Activated T-cell treated with anti-CD3 and anti-CD28 coated beads for 48 hours (primary cell): ENCODE measurements at places on chromosomes 4 and X.

DNA sequence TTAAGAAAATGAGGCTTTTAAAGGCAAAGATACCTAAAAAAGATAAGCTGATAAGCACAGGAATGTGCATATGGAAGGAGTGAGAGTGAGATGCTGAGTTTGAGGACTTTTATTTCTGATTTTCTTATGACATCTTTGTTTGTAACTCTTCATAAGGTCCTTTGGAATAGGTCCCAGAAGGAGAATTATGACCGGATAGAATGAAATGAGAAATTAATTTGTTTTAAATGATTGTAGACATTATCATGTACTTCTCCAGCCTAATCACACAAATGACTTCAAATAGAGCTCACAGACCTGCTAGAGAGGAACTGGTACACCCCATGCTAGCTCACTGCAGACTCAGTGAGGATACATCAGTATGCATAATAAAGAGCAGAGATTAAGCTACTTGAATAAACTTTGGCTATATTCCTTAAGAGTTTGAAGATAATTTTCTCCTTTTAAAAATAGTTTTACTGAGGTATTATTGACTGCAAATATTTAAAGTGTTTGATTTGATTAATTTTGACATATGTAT, 5.6 kb downstream of the GK2 start:
- no peak for DNase-seq

GRCh38 chrX:100830143-100830542, 10.0 kb downstream of the CSTF2 start:
- no peak for DNase-seq

DNA sequence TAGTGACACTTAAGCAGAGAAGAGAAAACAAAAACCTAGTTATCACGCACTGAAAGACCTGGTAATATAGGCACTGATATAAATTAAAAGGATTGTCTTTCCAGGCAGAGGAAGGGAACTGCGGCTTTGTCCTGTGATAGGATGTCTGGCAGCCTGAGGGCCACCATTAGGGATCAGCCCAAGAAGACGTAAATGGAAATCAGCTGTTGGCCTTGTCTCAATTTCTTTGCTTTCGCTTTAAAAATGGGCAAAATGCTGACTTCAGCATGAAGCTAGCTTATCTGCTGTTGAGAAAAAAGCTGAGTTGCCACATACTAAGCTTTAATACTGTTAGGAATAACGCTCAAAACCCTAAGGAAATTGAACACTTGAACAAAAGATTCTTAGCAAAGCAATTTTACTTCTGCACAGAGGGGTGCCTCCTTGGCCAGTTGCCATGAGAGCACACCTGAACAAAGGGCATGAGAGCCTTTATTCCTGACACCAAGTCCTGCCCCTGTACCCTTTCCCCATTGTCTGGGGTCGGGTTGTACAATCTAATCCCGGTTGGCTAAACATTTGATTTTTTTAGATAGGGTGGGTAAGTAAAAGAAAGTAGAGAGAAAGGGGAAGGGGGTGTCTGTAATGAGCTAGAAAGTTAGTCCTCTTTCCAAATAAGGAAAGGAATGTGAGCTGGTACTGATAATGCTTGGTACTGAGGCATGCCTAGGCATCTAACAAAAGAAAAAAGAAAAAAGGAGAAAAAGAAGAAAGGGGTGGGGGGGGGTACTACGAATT, 85.1 kb upstream of the UCP1 start:
- DNase-seq, result no peak

GRCh38 chr4:86011117-86011516, 348.7 kb downstream of the MAPK10 start:
- no peak for DNase-seq

- no peak for DNase-seq
Observed at GRCh38 chr4:167185465-167185864, 48.8 kb downstream of the SPOCK3 start.

DNA sequence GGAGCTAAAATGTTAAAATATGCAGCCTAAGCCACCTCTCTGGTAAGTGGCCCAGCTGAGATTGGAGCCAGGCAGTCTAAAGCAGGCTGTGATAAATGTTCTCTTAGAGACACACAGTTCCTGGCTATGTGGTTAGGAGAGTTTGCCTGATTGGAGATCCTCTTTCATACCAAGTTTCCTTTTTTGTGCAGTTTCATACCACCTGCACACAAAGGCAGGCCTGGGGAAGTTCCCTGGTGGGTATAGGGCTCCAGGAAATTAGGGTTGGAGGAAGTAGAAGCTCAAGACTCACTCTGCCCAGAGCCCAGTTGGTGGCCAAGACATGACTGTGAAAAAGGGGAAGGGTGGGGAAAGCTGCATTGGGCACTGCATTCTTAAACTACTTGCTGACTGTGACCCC, 16.9 kb downstream of the CYBB start:
- no peak for DNase-seq

- DNase-seq, result no peak
Observed at GRCh38 chrX:65300104-65300809, 234.3 kb downstream of the LAS1L start.

- no peak for DNase-seq
Observed at GRCh38 chr4:28238876-28239275, 1378.2 kb downstream of the STIM2 start.

DNA sequence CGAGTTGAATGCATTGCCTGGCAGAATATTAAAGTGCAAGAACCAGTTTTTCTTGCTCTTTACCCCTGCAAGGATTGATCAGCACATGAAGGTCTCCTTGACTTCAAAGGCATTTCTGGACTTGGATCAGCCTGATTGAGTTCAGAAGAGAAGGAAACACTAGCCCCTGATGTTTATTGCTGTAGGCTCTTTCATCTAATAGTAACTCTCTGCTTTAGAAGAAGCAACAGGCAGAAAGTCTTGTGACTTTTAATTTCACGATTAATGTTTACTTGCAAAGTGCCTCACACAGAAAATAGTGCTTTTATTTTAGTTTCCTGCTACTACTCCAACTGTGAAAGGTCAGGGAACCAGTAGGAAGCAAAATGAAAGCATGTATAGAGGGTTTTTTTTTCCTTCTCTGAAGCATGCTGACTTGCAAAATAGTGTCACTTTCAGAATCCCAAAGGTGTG, 69.1 kb downstream of the PCDH7 start:
- no peak for DNase-seq

GRCh38 chrX:132214518-132214917, 4.7 kb downstream of the RAP2C start:
- no peak for DNase-seq

- no peak for DNase-seq
Observed at GRCh38 chr4:4941751-4942150, 77.5 kb downstream of the CYTL1 start.

DNA sequence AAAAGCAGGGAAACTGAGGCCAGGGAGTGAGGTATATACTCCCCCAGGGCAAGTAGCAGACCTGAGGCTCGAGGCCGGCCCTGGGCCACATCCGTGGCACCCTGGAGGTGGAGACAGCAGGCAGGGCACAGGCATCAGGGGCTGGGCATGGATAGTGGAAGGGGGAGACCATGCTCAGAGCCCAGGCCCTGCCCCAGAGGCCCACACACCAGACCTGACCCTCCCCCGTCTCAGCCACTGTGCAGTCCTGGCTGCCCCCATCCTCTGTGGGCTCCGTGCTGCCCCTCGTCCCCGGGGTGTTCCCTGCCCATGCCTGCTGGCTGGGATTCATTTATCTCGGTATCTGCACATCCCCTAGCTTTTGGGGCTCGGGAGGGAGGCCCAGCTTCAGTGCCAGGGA, 103.1 kb upstream of the NKX1-1 start:
- no peak for DNase-seq

DNA sequence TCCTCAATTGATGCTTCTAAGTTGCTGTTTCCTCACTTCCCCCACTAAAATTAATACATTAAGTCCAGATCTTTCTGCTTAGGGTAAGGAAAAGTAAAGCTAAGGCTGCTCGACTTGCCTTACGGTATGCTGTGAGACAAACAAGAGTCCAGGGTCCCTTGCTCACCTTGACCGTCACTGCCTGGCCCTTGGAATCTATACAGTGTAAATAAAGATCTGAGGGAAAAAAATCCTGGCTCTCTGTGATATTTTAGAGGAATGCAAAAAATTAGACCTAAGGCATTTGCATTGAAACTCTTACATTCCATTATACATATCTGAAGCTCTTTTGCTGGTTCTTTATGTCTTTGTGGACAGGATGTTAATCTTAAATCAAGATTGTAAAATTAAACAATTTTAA, 129.6 kb upstream of the HCCS start:
- DNase-seq, result no peak

DNA sequence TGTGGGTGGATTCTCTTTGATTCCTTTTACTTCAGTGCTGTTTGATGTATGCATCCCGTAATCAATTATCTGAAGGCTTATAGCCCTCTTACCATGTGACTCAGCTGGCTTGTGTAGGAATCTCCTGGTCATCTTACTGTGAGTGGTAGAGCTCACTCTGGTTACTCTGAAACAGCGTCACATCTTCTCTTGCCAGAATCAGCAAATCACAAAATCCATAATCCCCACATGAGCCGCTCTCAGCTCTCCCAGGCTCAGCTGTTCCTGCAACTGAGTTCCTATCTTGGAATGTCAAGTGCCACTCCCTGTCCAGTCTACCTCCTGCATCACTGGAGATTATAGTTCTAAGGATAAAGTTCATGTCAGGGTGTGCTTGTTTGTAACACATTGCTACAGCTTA, 278.0 kb downstream of the FBXO8 start:
- no peak for DNase-seq

DNA sequence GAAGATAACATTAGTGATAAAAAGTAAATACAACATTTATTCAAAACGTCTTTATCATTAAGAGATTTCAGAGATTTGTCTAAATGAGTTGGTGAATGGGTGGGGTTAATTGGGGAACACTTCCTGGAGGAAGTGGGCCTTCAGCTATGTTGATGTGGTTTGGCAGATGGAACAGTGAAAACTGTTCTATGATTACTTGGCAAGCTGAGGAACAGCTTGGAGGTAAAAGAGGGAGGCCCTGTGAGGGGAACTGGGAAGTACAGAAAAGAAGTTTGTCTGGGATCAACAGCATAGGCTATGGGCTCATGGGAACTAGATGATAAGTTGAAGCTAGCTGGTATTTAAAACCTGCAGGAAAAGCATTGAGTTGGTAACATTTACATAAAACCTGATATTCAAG, 26.0 kb downstream of the OCRL start:
- no peak for DNase-seq

- no peak for DNase-seq
Observed at GRCh38 chrX:38108364-38108763, 102.0 kb downstream of the SYTL5 start.

GRCh38 chrX:21711129-21711847, 46.6 kb downstream of the SMPX start:
- no peak for DNase-seq

- DNase-seq, result no peak
Observed at GRCh38 chr4:65559270-65559669, 111.0 kb downstream of the EPHA5 start.

DNA sequence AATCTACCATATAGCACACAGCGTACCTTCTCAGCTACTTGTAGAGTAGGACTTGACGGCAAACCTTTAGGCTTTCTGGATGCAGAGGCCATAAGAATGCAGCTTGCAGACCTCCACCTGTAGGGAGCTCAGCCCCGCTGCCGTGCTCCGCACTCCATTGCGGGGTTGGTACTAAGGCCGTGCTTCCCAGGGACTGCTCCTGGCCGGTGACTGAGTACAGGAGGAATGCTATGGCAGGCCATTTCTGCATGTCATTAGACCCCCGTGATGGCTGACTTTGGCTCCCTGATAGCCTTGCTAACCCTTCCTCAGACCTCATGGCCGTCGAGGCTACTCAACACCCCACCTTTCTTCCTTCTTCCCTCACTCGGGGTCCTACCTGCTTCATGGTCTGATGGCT, 26.4 kb downstream of the TIGD2 start:
- no peak for DNase-seq

DNA sequence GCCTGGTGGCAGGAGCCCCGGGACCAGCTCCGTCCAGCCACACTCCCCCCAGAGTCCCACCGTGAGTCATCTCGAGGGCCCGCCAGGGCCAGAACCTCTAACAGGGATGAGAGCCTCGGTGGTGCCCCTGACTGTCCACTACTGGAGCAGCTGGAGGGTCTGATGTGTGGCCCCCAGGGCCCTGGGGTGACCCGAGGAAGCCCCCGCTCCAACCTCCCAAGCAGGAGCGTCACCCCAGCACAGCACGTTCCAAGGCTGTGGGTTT, 135.9 kb upstream of the NKX1-1 start:
- no peak for DNase-seq

- DNase-seq, result no peak
Observed at GRCh38 chrX:14964500-14964899, 91.3 kb downstream of the MOSPD2 start.

DNA sequence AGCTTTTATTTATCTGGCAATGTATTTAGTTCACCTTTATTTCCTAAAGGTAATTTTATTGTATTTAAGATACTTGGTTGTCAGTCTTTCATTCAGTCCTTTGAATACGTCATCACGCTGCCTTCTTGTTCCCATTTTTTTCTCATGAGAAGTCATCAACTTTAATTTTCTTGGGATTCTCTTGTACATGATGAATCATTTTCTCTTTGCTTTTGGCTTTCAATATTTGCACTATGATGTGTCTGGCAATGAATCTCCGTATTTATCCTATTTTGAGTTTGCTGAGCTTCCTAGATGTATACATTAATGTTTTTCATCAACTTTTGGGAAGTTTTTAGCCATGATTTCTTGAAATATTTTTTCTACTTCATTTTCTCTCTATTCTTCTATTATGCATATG, 28.4 kb downstream of the CLDN2 start:
- DNase-seq, result no peak

- DNase-seq, result no peak
Observed at GRCh38 chrX:19627081-19627480, 111.8 kb upstream of the MAP3K15 start.

- DNase-seq, result no peak
Observed at GRCh38 chr4:7815562-7815961, 124.1 kb downstream of the AFAP1 start.

DNA sequence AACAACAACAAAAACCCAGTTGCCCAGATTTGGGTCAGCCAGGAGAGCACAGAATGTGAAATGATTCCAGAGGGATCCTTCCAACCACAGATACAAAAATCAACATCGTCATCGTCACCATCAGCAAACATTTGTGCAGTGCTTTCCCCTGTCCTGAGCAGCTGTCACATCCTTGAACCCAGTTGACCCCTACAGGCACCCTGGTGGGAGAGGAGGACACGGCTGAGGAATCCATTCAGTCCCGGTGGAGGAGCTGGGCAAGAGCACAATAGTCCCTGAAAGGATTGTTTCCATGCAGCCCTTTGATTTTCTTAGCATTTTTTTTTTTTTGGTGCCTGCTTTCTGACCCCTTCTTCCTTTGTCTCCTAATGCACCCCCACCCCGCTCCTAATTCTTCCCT, 37.1 kb upstream of the STX18 start:
- DNase-seq, result no peak
